ENCODE measurements at places on chromosomes 7 and 10.

GRCh38 chr7:143456992-143457793, 13.9 kb downstream of the TAS2R60 start:
- DNase-seq = no peak

DNA sequence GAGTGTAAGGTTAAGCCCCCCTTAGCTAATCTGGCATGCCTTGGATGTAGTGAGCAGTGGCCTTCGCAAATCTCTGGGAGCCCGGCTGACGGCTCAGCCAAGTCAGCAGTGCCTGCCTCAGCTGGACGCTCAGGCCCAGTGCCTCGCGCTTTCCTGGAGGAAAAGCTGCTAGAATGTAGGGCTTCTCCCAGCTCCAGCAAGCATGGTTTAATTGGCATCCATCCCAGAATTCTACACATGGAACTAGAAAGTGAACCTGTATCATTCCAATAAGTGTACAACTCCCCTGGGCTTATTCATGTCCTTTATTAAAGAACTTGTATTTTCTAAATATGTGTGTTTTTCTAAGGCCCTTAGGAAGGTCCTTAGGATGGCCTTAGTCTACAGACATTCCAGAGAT, 287.8 kb upstream of the SHH start:
- DNase-seq = no peak

DNA sequence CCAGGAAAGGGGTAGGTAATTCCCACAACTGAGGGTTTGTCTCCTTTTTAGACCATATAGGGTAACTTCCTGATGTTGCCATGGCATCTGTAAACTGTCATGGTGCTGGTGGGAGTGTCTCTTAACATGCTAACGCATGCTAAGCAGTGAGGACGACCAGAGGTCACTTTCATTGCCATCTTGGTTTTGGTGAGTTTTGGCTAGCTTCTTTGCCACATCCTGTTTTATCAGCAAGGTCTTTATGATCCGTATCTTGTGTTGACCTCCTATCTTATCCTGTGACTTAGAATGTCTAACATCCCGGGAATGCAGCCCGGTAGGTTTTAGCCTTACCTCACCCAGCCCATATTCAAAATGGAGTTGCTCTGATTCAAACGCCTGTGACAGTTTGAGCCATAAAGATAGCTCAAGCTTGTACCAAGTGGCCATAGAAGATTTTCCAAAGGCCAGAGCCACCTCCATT, 176.0 kb upstream of the NAMPT start:
- no peak for DNase-seq

GRCh38 chr10:22617516-22617915, 96.9 kb downstream of the PIP4K2A start:
- DNase-seq = no peak

- DNase-seq = no peak
These were observed 691.8 kb downstream of the NXPH1 start for GRCh38 chr7:9125246-9125645.
